Sigmoid colon (tissue), 7 donors: ENCODE measurements at places on chromosomes 1 and 21.

GRCh38 chr1:208167261-208167869, 76.8 kb downstream of the PLXNA2 start:
- DNase-seq: no peak

GRCh38 chr1:26468911-26469310, 3.3 kb upstream of the HMGN2 start:
- no peak for DNase-seq

DNA sequence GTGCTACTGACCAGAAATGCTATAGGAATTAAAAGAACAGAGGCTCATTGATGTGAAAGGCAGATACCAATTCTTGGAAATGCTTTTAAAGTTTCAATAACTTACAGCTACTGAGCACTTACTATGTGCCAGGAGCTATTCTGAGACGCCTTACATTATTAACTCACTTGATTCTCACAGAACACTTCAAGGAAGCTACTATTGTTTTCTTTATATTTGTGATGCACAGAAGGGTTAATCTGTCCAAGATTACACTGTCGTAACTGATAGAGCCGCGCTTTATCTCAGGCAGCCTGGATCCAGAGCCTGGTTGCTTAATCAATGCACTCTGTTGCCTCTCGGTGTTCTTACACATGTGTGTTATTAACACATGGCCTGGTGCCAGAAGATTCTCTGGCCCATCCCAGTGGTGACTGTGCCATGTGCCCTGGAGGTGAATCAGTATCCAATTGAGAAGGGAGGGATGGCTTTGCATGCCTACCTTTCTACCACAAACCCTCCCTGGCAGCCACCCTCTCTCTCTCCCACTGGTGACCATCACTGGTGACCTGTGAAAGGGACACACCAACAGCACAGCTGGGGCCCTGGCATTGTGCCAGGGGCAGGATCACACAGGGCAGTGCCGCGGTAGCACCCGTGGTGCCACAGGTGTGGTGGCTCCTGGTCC, 8.8 kb downstream of the FMO1 start:
- DNase-seq: peak; percentile 67

GRCh38 chr21:37425684-37426083, 59.1 kb downstream of the DYRK1A start:
- DNase-seq: no peak

GRCh38 chr1:44785501-44786137, 2.4 kb downstream of the BEST4 start:
- no peak for DNase-seq

DNA sequence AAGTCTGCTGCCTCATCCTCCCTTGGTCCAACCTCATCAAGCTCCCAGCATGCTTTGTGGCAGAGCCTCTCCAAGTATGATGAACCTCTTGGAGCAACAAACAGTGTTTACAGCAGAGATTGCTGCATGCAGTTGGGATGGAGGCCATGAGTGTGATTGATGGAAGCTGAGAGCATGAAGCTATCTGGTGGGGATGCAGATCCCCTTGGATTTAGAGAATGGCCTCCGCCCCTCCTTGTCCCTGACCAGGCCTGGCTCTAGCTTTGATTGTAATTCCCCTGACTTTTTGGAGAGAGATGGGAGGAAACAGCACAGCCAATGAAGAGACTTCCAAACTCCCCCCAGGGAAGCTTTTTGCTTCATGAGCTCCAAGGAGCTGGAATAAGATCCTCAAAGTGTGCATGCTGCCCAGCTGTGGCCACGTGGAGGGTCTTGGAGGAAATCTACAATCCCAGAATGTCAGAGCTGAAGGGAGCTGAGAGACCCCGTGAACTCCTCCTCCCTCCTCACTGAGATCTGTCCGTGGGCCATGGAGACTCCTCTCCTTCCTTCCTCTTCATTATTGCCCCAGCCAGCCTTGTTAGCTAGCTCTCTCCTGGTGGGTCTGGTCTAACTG, 165.3 kb upstream of the USP24 start:
- DNase-seq: peak; percentile 90

GRCh38 chr1:19006837-19007271, 50.4 kb upstream of the IFFO2 start:
- no peak for DNase-seq

DNA sequence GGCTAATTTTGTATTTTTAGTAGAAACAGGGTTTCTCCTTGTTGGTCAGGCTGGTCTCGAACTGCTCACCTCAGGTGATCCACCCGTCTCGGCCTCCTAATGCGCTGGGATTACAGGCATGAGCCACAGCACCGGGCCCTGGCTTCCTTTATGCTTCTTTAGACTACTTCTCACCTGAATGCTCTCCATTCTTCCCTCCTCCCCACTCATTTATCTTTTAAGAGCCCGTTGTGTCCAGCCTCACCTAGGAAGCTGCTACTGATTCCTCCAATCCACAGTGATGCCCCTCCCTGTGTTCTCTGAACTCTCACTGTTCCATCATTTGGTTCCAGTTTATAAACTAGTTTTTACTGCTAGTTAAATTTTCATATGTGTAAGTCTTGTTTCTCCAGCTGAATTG, 44.9 kb upstream of the NR5A2 start:
- DNase-seq: no peak

DNA sequence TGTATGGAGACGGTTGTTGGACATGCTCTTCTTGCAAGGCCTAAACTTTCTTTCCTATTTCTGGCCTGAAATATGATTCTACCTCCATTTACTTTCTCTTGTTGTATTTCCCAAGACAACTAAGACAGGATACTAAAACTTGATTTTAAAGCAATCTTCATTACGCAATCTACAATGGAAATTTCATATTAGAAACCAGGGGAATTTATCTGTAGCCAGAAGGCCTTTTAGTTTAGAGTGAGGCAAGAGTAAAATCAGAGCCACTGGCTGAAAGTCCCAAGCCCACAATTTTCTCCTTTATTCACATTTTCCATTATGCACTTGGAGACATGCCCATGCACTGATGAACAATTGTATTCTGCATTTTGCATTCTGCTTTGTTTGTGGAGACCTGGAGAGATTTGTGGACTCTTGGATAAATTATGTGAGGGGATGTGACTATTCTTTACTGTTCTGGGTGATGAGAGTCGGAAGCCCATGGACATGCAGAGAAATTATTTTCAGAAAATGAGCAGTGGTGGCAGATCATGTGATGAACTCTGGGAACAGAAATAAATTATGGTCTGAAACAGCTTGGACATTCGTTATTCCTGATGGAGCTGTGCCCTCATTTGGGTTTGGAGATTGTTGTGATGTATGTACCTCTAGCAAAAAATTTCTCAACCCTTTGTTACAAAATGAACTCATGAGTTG, 336.8 kb downstream of the SEC16B start:
- DNase-seq: no peak

GRCh38 chr1:112925015-112925414, 31.0 kb downstream of the SLC16A1 start:
- no peak for DNase-seq

GRCh38 chr1:32830092-32830852, 12.8 kb downstream of the S100PBP start:
- no peak for DNase-seq

DNA sequence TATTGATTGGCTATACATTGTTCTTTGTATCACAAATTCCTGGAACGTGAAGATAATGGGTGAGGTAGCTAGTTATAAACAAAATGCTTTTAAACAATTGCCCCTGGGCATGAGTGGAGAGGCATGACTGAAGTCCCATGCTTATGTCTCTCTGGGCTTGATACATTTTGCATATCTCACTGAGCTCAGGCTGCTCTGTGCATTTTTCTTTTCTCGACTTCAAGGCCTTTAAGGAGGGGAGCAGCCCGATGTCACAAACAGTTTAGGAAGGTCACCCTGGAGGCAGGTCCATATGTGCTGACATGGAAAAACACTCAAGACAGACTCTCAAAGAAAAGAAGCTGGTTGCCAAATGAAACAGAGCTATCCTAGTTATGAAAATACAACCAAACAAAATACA, 80.1 kb upstream of the PUM1 start:
- no peak for DNase-seq

- DNase-seq: no peak
Measured at GRCh38 chr1:63969441-63969901, 195.7 kb downstream of the ROR1 start.

DNA sequence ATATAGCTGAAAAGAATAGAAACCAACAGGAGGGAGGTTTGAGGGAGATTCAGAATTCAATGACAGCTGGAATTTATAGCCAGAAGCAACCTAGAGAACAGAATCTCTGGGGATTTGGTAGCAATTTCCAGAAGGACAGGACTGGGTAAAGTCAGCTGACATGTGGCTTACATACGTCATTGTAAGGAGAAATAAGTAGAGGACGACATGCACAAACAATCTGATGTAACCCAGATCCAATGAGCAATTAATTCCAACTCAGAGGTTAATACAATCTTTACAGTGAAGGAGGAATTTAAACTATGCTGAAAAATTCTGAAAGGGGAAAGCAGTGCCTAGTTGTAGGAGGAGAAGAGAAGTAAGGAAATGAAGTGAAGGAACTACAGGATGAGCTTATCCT, 383.9 kb downstream of the PTBP2 start:
- DNase-seq: no peak

DNA sequence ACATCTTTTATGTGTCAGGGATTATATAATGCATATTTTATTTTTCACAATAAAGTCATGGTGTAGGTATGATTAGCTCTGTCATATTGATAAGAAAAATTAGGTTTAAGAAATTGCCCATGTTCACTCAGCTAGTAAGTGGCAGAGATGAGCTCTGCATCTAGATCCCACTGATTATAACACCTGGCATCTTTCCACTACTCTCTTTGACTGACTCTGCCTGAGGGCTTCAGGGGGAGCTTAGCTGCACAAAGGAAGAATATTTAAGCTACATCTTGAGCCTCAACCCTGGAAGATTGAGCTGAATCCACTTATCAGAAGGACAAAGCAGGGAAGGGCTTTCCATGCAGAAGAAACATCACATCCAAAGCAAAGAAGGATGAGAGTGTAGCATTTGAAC, 190.4 kb downstream of the MIS18A start:
- no peak for DNase-seq

GRCh38 chr21:43194303-43195120, 25.7 kb downstream of the CRYAA start:
- peak; percentile 50 for DNase-seq

DNA sequence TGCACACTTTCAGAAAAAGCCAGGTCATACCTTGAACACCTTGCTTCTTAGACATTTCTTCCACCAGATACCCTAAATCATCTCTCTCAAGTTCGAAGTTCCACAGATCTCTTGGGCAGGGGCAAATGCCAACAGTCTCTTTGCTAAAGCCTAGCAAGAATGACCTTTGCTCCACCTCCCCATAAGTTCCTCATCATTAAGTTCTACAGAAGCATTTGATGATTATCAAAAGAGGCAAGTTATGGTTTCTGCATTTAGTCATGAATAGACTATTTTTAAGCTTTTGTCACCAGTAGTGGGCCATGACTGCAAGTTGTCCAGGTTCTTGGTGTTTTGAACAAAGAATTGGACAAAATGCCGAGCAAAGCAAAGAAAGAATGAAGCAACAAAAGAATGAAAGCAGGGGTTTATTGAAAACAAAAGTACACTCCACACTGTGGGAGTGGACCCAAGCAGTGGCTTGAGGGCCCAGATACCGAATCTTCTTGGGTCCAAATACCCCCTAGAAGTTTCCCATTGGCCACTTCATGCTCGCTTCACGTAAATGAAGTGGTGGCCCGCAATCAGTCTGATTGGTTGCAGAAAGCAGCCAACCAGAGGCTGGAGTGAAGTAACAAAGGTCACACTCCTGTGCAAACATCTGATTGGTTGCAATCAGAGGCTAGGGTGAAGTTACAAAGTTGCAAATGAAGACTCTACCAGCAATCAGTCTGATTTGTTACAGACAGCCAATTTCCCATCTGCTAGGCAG, 9.8 kb upstream of the EGLN1 start:
- no peak for DNase-seq

- DNase-seq: no peak
Measured at GRCh38 chr1:218634212-218634611, 289.1 kb downstream of the TGFB2 start.

GRCh38 chr1:117275055-117275454, 64.3 kb upstream of the VTCN1 start:
- no peak for DNase-seq

- peak; percentile 86 for DNase-seq
Measured at GRCh38 chr1:53061859-53062707, at the start of gene PODN. PODN (plus strand) TSS chr1:53062213; CDS start chr1:53069856, 7,643 bp downstream.
